ENCODE measurements at places on chromosomes 3 and 15. TPM values are rescaled to one million over a fixed set of nuclear protein-coding genes. Genes with fewer than 3 reads are reported as not detected.

Gene ECE2
- not detected for total RNA-seq

Gene TRH
- not detected for total RNA-seq

Gene AMOTL2
- 92.3 TPM for total RNA-seq

Gene SCN5A
- 0.37 TPM for total RNA-seq

Gene SNURF
- 51.8 TPM for total RNA-seq

Gene SSUH2
- total RNA-seq = not detected

Gene ISL2
- 0.37 TPM for total RNA-seq

Gene PLA2G4B
- 0.71 TPM for total RNA-seq

Gene FOXB1
- not detected for total RNA-seq

Gene RASL12
- total RNA-seq = 6.5 TPM

Gene WNT5A
- total RNA-seq = 4.4 TPM

Gene GOLGA8J
- not detected for total RNA-seq

Gene CCR2
- not detected for total RNA-seq

Gene HGD
- total RNA-seq = 0.71 TPM

Gene MCTP2
- total RNA-seq = 8.7 TPM

Gene NANOGP8
- total RNA-seq = not detected
